ENCODE measurements at places on chromosomes 2 and 18. TPM values are rescaled to one million over a fixed set of nuclear protein-coding genes. Genes with fewer than 3 reads are reported as not detected.
A peak's percentile ranks its signal among the peaks of the same experiment; 100 is the strongest.

DNA sequence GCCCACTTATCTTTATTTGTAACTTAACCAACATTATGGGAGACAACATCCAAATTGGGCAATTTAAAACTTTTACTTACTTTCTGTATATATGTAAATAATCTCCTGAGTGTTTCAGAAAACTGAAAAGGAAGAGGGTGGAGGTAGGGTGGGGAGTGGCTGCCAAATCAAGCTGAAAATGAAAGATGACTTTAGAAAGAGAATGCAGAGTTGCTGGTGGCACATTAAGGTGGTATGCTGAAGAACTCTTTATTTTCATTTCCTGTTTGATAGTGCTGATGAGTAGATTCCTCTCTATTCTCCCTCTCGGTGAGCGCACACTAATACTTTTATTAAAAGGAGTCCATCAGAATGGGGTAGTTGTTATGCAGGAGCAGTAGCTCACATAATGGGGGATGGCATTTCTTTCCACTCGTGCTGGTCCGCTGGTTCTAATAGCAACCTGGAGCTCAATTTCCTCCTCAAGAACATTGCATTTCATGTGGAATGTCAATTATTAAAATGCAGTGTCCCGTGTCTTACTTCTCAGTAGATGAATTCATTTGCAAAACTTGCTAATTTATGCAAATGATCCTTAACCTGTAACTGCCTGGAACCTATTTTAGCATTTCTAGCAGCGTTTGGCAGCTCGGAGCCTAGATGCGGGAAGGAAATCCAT is 466.9 kb upstream of the HNRNPA3 start:
- no peak for DNase-seq

GRCh38 chr2:13652531-13653313 is 936.0 kb downstream of the TRIB2 start:
- no peak for DNase-seq

- no peak for DNase-seq
Measured at GRCh38 chr18:8754995-8755960, 49.9 kb downstream of the MTCL1 start.

DNA sequence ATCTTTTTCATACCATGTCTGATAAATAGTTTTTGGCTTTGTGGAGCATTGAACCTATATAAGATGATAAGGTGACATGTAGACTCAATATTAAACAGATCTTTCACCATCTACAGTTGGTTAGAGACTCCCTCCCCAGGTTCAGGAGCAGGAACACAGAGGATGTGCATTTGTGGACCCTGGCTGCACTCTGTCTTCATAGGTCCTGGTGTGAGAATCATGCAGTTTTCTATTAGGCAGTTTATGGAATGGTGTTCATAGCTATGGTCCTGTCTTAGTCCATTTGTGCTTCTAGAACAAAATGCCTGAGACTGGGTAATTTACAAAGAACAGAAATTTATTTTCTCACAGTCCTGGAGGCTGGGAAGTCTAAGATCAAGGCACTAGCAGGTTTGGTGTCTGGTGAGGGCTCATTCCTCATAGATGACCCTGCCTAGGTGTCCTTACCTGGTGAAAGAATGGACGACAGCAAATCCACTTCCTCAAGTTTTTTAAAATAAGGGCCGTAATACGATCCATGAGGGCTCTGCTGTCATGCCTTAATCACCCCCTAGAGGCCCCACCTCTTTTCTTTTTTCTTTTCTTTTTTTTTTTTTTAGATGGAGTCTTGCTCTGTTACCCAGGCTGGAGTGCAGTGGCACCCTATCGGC is 35.3 kb upstream of the FAM98A start:
- no peak for DNase-seq

SKOR2 gene
- not detected for total RNA-seq

- no peak for DNase-seq
Measured at GRCh38 chr2:148887350-148888002, 12.4 kb downstream of the KIF5C start.

DNA sequence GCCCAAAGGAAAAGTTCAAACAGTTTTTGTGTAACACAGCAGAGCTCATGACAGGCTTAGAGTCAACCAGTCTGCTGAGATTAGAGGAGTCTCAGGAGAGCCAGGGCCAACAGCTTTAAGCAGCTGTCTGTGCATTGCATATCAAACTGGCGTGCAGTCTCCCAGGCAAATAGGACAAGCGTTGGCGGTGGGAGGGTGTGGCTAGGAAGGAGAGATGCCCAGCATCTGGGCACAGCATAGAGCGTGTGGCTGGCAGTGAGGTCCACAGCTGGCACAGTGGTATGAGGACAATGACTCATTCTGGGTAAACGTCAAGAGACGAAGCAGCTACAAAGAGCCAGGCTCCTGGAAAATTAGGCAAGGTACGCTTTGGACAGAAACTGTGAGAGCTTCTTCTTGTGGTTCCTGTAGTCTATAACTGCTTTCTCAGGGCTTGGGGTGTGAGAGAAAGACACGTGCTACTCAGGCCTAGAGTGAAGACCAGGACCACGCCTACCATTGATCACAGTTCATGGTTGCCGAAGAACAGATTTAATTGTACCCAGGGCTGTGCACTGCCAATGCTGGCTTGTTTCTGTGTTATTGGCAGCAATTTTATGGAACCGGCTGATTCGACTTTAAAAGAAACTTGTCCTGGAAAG is 14.8 kb downstream of the ZAP70 start:
- no peak for DNase-seq

GRCh38 chr2:178920916-178921513 is 113.8 kb upstream of the TTN start:
- no peak for DNase-seq

GRCh38 chr2:60406192-60406591 is 147.3 kb downstream of the BCL11A start:
- no peak for DNase-seq

DNA sequence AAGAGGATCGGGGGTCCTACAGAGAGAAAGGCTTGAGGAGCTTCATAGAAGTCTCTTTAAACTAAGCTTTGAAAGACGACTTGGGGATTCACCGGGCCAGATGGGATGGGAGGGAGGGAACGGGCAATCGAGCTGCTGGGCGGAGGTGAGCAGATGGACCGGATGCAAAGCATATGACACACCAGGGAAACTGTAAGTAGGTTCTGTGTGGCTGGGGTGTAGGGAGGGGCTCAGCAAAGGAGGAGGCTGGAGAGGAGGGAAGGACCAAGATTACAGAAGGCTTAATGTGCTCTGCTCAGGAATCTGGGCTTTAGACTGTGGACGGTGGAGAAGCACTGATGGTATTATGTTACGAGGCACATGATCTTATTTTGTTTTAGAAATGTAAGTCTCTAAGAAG is 131.5 kb downstream of the MAIP1 start:
- peak; percentile 70 for DNase-seq

- DNase-seq = no peak
Measured at GRCh38 chr2:120352696-120353590, 7.0 kb downstream of the INHBB start.

DNA sequence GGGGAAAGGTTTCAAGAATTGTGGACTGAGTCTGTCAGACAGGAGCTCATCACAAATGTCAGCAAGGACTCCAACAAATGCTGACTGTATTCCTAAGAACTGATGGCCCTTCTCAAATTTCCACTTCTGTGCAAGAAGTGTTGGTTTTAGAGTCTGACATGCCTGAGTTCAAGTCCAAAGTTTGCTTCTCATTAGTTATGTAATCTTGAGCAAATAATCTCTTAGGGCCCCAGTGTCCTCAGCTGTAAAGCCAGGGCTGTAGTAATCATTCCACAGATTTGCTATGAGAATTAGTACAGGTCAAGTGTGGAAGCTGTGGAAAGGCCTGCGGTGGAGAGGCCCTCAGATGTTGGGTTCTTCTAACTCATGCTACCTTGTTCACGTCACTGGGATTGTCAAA is 23.9 kb downstream of the MEP1B start:
- DNase-seq = no peak

GALNT5 gene
- total RNA-seq = not detected

Data from dorsolateral prefrontal cortex (tissue), 122 donors.